ENCODE measurements at places on chromosomes 2 and 18.

GRCh38 chr2:110883406-110883805 lies 151.0 kb downstream of the ACOXL start:
- no peak for DNase-seq

DNA sequence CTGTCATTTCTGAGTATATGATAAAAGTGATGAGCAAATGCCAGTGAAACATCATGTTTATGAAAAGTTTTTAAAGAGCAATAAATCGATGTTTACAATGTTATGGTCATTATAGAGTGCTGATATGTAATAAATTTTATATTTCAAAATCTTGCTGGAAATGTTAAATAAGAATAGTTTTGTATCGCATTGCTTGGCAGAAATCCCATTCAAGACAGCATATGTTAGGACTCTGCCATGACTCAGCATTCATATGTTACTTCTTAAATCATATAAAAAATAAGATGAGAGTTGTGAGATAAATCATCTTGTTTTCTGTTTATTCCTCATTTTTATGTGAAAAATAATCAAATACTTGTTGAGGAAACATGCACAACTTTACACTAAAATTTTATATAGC lies 949.9 kb upstream of the NRXN1 start:
- no peak for DNase-seq

DNA sequence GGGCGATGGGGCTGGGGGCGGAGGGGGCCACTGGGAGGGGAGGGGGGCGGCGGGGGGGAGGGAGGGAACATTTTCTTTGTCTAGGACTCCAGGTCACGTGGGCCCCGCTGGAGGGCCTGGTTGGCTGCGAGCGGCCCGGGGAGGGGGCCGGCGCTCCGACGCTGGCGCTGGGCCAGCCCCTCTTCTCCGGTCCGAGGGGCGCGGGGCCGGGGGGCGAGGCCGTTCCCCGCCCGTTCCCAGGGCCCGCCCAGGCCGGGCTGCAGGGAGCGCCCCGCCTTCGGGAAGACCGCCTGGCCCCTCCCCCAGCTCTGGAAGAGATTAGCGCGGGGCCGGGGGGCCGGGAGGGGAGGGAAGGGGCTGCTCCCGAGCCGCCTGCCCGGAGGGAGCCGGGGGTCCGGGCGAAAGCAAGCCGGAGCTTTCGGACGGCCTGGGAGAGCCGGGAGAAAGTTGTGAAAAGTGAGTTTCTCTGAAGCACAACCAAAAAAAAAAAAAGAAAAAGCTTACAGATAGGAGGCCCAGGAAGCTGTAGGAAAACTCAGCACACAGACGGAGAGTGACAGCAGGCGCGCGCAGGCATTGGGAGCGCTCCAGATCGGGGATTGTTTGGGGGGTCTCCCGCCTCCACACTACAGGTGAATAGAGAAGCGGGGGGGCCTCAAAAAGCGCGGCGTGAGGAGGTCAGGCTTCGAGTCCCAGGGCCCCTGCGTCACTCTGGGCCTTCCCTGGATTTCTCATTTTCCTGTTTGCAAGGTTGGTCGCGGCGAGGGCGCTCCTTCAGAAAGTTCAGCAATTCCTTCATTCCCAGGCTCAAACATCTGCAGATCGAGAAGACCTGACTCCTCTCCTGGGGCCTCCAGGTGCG lies 84.1 kb upstream of the POMC start:
- no peak for DNase-seq

GRCh38 chr2:68059784-68060525 lies 2.8 kb downstream of the C1D start:
- no peak for DNase-seq

DNA sequence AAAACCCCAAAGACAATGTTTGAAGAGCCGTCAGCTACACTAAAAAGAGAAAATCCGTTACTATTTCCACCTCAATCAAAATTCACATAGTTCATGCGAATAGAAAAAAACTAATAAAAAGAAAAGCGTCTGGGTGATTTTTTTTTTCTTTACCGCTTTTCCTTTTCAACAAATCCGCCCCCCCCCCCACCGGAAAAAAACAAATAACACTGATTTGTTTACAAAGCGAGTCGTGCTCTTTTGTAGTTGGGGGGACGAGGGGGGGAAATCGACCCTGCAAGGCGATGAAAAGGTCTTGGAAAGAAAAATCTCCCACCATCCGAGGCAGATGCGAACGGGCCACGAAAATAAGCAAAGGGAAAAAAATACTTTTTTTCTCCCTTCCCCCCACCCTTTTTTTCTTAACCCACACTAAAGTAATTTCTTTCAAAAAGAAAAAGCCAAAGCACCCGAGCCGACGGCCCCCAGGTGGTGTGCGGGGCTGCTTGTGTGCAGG lies 638 bp downstream of the ZNF521 start:
- DNase-seq, result no peak

DNA sequence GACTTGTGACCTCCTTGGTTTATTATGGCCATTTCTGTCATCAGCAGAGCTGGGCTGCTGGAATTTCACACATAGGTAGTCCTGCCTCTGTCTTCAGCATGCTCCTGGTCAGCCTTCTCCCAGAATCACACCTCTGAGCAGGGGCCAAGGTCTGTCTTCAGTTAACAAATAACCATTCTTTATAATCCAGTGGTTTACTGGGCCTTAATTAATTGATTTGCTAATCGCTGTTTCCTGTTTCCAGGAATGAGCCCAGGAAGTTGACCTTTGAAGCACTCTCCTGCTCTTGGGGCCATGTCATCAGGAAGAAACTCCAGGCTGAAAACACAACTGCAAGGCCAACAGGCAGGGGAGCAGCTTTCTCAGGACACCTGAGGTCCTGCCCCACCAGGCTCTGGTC lies 278.5 kb downstream of the SRBD1 start:
- no peak for DNase-seq

DNA sequence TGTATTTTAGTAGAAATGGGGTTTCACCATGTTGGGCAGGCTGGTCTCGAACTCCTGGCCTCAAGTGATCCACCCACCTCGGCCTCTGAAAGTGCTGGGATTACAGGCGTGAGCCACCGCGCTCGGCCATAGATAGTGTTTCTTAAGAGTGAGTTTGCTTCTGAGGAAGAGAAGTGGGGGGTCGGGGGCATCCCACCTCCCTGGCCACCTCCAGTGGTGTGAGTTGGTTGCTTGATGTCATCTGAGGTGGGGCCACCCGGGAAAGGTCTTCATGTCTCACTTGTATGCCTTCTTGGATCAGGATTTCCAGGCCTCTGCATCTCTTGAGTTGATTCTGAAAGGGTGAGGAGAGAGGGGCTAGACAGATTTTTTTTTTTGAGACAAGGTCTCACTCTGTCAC lies 57.1 kb downstream of the AGAP1 start:
- no peak for DNase-seq

DNA sequence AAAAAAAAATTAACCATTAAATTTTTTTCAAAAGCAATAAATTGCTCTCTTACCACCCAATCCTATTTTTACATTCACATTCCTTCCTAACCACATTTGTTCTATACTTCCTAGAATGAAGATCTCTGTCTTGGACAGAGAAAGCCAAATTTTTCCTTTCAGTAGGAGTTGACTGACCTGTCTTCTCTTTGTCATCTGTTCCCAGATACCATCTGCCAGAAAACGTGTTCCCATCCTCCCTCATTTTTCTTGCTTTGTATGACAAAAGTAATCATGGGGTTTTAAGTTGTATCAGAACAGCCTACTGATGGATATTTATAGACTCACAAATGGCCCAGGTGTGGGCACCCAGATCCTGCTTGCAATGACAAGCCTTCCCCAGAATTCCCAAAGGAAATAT lies 182.1 kb downstream of the CYP26B1 start:
- DNase-seq, result no peak

DNA sequence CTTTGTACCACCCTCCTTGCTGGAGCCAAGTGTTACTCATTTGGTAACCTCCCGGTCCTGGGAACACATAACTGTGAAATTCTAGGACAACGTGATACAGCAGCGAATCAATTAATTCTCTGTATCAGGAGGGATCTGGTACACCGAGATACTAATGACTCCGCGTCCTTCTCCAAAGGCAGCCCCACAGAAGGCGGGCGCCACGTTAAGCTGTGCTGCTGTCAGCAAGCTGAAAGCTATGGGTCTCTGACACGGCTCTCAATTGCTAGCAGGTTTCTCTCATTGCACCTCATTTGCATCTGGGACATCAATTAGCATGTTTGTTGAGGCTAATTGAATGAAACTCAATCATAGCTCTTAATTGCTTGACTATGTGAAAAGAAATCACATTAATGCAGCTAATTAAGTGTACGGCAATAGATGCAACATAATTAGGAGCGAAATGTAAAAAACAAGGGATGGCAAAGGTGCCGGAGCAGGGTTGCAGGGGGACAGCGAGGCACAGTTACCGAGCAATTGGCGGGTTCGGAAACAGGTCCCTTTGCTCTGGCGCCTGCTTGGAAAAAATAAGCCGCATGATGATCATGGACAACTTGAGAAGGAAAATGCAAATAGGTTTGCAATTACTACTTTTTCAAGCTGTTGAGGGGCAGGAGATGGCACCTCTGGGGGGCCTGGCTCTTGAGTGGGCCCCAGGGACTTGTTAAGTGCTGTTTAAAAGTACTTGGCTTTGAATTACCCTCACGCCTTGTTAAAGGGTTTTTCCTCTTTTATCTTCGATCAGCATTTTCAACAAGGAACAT lies 264.2 kb downstream of the GBX2 start:
- no peak for DNase-seq

DNA sequence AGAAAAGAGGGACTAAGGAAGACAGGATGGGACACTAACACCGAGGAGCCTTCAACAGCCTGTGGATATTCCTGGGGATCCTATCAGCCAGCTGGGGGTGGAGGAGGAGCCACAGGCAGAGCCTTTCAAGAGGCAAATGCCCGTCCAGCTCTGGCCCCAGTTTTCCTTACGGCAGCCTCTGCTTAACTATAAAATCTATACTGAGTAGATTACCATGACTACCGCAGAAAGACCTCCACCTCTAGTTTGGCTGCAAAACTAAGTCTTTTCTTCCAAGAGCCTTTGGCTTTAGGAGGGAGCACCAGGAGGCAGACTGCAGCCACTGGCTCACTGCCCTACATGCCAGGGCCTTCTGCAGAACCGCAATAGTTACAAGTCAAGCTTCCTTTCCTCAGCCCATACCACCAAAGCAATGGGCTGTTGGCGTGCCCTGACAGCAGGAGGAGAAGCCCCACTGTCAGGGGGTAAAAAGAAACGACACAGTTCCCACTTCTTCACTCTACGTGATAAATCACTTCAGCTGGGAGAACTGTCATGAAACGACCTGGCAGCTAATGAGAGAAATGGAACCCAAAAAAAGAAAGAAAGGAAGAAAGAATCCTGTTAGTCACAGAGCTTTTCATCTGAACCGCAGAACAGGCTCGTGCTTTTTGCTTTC lies 25.1 kb upstream of the CREB1 start:
- DNase-seq, result no peak

GRCh38 chr2:129925381-129925780 lies 54.1 kb upstream of the RAB6C start:
- no peak for DNase-seq

- DNase-seq, result no peak
These were observed 12.4 kb downstream of the DYM start for GRCh38 chr18:49447810-49448745.

- DNase-seq, result no peak
These were observed 231.2 kb upstream of the LINC00305 start for GRCh38 chr18:64380117-64380516.

DNA sequence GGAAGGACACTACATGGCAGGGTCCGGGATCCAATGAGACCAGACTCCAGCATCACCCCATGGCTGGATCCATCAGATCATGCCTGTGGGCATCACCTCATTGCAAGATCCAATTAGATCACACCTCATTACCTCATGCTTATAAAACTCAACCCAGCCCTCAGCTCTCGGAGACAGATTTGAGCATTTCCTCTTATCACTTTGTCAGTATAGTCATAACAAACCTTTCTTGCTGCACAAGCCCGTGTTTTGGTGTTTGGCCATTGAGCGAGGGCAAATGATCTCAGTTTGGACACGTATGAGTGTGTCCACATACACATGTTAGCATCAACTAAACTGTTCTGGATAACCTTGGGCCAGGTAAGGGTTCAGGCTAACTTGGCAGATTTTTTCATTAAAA lies 58.8 kb downstream of the CCDC195 start:
- DNase-seq, result no peak

GRCh38 chr18:27141876-27142275 lies 43.2 kb downstream of the CHST9 start:
- DNase-seq, result no peak

GRCh38 chr2:46211461-46211860 lies 85.7 kb upstream of the EPAS1 start:
- DNase-seq, result no peak

- no peak for DNase-seq
These were observed 482.2 kb downstream of the SPAG16 start for GRCh38 chr2:213766465-213766901.

- no peak for DNase-seq
These were observed 2.3 kb downstream of the NEUROD1 start for GRCh38 chr2:181677912-181678586.

DNA sequence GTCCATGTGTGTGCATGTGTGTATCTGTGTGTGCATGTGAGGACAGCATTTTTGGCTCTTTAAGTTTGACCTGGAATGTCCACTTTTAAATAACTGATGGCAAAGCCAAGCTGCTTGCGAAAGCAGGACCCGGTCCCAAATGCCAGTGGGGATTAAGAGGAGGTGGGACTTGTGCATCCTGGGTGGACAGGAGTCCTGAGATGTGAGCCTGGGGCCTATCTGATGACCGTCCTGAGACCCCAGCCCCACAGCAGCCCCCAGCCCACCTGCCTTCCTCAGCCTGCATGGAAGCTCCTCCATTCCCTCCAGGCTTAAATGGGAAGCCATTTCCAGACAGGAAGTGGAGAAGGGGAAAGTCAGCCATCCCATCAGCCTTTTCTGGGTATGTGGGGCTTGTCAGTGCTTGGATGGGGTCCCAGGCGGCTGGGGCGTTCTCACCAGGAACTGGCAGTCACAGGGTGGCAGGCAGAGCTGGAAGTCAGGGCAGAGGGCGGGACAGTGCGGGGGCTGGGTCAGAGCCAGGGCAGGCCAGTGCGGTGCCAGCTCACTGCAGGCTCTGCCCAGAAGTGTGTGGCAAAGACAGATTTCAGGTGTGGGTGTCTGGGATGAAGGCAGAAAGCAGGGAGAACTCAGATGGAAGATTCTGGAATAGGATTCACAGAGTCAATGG lies 117.8 kb downstream of the ACKR3 start:
- no peak for DNase-seq

DNA sequence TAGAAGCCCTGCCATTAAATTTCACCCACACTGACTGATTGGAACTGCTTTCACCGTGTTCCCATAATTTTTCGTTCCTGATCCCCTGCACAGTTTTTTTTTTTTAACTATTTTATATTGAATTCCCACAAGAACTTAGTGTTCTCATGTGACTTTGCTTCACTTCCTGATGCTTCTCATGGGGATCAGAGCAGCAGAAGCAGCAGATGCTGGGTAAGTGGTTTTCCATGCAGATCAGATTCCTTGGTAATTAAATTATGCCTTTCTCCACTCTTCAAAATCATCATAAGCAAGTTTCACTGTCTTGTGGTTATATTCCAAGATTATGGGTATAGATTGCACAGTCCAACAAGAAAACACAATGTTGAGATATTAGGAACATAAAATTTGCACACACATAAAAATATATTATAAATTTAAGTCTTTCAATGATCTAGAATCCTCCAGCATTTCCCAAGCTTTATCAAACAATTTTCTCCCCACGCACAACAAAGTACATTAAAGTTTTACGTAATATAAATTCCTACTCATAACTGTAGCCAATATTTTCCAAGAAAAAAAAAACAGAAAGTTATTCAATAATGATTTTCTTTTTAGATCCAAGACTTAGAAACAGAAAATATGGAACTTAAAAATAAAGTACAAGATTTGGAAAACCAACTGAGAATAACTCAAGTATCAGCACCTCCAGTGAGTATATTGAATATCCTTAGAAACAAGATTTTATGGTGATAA lies 277.9 kb downstream of the GULP1 start:
- no peak for DNase-seq

GRCh38 chr2:162315938-162316337 lies 2.5 kb downstream of the IFIH1 start:
- no peak for DNase-seq
